ENCODE measurements at places on chromosomes 11 and 22.

DNA sequence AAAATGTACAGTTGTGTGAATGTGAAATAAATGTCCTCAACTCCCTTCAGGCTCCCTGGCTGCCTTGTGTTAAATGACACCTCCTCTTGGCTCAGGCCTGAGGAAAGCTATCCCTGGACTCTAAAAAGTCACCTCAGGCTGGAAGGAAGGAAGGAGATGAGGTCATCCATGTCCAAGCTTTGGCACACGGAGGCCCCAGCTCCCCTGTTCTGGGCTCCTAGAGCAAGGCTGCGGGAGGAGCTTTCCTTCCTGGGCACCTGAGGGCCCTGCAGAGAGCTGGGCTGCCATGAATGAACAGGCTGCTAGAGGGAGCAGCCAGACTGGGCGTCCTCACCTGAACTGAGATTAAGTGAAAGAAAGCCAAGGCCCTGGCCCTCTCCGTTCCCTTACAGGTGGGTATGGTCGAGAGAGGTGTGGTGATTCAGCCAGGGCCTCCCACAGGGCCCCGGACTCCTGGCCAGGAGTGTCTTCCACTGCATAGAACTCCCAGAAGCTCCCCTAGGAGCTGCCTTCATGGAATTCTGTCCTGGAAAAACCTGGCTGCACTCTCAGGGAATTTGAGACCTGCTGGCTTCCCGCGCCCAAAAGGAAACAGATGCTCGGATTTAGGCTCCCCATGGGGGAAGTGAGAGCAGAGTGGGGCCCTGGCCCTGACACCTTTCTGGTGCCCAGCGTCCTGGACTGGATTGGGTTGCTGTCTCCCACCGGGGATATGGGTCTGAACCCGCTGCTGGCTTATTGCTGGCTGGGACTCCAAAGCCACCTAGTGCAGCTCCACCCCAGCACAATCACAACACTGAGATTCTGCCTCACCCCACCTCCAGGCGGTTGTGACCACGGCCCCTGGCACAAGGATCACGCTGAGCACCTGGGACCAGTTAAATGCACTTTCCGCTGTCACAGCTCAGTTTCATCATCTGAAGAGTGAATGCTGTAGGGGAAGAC, 22.2 kb downstream of the MYBPC3 start:
- DNase-seq = no peak

GRCh38 chr22:27231266-27231665, 570.3 kb downstream of the MN1 start:
- no peak for DNase-seq

DNA sequence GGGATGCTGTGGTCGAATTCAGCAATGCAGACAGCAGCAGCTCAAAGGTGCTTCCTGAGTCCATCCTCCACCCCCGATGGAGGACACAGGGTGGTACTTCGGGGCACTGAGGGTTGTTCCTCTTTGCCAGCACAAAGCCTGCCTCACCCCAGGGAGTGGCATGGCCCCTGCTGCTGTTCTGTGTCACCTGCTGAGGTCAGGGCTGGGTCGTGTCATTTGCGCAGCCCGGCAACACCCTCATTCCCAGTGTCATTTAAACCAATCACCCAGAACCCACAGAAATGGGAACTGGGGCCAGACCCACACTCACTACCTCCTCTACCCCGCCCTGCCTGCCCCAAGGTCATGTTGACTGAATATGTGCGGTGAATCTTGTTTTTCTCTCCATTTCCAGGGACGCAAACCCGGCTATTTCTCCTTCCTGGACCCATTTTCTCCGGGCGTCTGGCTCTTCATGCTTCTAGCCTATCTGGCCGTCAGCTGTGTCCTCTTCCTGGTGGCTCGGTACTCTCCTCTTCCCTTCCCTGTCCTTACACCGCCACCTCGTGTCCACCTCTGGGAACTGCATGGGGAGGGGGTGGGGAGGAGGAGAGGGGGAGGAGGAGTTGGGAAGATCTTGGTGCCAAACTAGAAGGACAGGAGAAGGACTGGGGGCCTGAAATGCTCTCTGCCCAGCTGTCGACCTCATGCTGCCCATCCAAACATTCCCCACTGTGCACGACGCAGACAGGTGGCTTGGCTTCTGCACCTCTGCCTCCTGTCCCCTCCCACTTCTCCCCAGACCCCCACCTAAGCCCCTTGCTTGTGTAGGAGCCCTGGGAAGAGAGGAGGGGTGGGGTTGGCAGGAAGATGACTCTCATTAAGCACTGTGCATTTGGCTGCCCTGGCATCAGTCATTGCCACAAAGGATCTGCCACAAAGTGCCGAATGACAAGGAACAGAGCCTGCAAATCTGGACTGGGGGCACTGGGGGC, 71.2 kb upstream of the TBCEL start:
- DNase-seq = peak; percentile 35

- DNase-seq = no peak
Observed at GRCh38 chr11:85086504-85087284, 540.5 kb downstream of the DLG2 start.

DNA sequence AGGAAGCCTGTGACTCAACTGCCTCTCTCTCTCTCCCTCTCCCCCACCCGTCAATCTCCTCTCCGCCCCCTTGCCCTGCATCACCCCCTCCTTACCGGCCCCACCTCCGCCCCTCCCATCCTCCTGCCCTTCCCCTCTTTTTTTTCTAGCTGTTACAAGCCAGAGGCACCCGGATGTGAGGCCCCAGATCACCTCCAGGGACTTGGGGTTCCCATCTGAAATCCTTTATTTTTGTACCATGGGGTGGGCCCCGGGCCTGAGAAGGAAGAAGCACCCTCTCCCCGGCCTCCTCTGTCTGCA, 10.8 kb downstream of the KCTD17 start:
- DNase-seq = no peak

GRCh38 chr11:127057126-127057525, 56.6 kb upstream of the KIRREL3 start:
- no peak for DNase-seq

DNA sequence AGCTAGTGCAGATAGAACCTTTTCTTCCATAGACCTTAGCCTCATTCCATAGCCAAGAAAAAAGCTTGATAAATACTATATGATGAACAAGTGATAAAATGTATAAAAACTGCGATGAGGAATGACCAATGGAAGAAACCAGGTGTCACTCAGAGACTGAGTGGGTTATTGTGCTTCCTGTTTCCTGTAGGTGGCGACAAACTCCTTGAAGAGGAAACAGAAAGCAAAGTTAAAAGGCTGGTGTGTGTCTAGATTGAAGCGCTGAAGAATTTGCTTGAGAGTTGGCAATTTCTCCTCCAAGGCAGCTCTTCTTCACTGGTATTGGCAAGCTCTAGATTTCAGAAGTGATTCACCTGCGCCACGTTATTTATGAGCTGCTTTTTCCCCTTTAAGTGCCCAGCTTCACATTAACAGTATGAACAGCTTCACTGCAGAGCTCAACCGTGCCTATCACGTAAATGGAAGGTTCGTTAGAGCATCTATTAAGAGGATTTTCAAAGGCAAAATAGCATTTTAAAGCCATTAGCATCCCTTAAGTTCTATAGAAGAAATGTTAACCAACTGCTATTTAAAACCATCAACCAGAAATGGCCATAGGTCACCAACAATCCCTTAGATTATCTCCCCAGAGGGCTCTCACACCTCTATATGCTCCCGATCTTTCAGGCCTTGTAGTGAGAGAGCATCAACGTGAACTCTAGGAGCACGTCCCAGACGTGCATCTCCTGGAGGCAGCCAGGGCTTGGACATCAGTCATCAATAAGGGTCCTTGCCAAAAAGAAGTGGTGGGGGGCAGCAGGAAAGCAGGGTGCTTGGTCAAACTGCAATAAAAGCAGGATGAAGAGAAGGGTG, 179.4 kb downstream of the CADM1 start:
- no peak for DNase-seq

- DNase-seq = no peak
Observed at GRCh38 chr22:50222508-50222907, 21.7 kb downstream of the SELENOO start.

Measured in stimulated activated CD8-positive, alpha-beta memory T cell treated with anti-CD3 and anti-CD28 coated beads, Interleukin-15, amount 100 ng/mL, for 24 hours (primary cell).